ENCODE measurements at places on chromosomes 4 and X.

GRCh38 chrX:40433160-40433559 lies 147.6 kb upstream of the ATP6AP2 start:
- DNase-seq, result no peak

GRCh38 chr4:183097231-183098018 lies 1.6 kb upstream of the WWC2 start:
- no peak for DNase-seq

- DNase-seq, result no peak
These were observed 354.7 kb upstream of the PITX2 start for GRCh38 chr4:110977554-110977953.

GRCh38 chrX:105191878-105192277 lies 28.6 kb downstream of the TEX13A start:
- DNase-seq, result no peak

DNA sequence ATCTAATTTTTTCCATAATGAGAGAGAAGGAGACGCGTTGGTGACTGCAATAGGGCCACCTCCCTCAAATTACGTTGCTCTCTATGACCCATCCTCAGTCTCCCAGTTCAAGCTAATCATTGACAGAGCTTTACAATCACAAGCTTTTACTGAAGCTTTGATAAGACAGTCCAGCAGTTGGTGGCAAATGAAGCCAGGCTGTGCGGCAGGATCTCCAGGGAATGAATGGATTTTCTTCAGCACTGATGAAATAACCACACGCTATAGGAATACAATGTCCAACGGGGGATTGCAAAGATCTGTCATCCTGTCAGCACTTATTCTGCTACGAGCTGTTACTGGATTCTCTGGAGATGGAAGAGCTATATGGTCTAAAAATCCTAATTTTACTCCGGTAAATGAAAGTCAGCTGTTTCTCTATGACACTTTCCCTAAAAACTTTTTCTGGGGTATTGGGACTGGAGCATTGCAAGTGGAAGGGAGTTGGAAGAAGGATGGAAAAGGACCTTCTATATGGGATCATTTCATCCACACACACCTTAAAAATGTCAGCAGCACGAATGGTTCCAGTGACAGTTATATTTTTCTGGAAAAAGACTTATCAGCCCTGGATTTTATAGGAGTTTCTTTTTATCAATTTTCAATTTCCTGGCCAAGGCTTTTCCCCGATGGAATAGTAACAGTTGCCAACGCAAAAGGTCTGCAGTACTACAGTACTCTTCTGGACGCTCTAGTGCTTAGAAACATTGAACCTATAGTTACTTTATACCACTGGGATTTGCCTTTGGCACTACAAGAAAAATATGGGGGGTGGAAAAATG lies at the start of gene KLB:
TSS of gene KLB (plus strand) at position 168 of the 821 bp plus-strand sequence. CDS start at position 188, 20 bp downstream.
- no peak for DNase-seq

DNA sequence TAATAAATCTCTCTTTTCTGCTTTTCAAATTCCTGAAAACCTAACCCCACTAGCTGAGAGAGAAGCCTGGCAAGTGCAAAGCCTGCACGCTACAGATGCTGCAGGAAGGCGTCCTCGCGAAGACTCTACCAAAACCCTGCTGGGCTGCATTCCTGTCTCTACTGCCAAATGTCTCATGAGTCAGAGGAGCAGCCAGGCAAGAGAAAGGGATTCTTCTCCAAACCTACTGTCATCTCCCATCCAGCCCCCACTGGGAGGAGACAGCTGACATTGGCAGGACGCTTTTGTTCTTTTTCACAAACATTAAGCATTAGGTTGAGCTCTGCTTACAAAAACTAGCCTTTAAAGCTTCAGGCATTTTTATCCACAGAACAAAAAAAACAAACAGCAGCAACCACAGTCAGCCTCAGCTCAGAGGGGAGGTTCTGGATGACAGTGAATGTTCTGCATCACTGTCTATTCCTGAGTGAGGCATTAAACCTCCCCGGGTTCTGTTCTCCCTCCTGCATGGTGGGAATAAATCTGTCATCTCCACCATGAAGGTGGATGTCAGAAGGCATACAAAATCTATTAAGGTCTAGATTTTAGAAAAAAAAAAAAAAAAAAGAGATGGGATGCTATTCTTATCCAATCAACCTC lies 18.0 kb downstream of the CRMP1 start:
- no peak for DNase-seq

DNA sequence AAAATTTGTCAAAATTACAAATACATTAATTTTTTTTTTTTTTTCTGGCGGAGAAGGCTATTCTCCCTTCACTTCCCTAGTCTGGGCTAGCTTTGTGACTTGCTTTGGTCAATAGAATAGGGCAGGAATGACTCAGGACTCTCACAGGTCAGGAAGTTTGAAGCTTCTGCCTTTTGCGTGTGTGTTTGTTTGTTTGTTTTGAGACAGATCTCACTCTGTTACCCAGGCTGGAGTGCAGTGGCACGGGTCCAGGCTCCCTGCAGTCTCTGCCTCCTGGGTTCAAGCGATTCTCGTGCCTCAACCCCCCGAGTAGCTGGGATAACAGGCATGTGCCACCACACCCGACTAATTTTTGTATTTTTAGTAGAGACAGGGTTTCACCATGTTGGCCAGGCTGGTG lies 55.9 kb upstream of the USP9X start:
- no peak for DNase-seq

GRCh38 chr4:127249767-127250108 lies 383.0 kb upstream of the INTU start:
- DNase-seq, result no peak

DNA sequence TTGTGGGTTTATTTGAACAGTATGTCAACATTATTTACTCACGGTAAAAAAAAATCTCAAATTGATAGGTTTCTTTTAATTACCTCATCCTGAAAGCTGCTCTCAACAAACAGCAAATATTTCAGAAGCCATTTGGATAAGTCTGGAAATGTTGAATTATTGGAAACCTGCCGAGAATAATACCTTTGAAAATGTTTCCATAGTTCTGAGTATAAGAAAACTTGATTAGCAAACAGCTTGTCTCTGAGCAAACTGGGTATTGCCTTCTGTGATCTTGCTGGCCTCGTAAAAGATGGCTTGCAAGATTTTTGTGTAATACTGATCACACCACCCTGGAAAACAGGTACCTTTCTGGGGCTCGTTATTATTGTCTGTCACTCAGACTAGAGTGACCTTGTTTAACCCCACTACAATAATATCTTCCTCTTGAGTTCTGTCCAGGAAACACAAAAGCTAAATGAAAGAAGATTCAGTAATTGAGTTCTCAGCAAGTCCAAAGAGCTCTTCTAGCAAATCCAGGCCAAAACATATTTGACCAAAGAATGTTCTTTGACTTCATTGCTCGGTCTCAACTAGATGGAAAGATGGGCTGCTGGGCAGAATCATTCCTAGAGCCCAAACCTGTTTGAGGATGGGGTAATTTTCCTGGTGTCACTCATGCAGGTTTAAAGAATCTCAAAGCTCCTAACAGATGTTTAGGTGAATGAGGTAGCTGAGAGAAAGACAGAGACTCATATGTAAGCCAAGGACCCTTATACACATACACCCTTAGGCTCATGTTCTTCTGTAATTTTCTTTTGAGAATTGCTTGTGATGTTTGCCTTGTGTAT lies 255.6 kb upstream of the JADE1 start:
- DNase-seq, result no peak

DNA sequence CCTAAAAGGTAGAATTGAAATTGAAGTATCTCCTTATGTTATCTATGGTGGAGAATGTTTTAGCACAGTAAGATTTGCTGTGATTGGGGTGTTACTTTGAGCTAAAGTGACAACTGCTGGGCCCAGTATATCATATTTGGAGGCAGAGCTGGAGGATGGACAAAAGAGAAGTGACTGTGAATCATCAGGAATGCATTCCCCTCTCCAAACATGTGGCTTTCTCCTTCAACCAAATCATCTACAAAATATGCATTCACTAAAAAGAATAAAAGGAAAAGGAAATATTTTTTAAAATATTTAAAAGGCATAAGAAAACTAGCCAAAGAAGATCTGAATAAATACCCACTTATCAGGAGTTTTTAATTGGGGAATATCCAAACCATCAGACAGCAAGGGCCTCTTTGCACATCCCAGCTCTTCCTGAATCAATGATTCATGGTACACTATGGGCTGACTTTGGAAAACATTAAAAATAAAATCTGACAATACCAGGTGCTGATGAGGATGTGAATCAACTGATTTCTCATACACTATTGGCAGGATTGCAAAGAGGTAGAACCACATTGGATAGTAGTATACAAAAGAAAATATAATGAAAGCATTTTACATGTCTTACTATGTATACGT lies 671.7 kb upstream of the NR3C2 start:
- no peak for DNase-seq

DNA sequence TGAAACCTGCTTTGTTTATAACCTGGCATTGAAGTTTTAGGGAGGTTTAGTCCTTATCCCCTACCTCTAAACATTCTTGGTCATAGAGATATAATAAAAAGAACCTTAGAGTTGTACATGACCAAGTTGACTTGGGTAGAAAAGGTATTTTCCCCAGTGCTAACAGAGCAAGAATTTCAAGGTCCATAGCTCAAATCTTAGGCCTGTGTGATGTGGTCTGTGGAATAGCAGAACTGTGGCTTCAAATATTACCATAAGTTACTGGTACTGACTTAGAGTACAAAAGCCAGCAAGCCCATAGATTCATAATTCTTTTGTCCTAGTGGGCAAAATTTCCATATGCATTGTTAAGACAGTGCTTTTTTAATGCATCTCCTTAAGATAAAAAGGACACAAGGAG lies 91.2 kb downstream of the GPRIN3 start:
- DNase-seq, result no peak

- no peak for DNase-seq
These were observed 121.1 kb upstream of the ATP6AP2 start for GRCh38 chrX:40459571-40460158.

DNA sequence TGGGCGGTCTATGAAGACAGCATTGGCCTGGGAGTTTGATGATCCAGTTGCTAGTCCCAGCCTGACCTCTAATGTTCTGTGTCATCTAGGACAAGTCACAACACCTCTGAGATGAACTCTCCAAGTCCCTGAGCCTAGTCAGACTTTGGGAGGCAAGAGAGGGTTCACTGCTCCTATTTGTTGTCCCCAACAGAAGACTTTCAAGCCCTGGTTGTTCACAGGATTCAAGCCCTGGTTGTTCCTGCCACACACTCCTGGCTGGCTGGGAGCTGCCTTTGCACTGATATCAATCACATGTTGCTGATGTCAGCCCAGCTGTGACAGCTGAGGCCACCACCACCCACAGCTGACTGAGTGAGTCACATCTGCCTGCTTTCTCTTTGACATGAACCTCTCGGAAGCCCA lies 253.2 kb upstream of the RASGEF1B start:
- DNase-seq, result peak; percentile 84

- DNase-seq, result no peak
These were observed 62.3 kb upstream of the PGRMC2 start for GRCh38 chr4:128349921-128350320.

DNA sequence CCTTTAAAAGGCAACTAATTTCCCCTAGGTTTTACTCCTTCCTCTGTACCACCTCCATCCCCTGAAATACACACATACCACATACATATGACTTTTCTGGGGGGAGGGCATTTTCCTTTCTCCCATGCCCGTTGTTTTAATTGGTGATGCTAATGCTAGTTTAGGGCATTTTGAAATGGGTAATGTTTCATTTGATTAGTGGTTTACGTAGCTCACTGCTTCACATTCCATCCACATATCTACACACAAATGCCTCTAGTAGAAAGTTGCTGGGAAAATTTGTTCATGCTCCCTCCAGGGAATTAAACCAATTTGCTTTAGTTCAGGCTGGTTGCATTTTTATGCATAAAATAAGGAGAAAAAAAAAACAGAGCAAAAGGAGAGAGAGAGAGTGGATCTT lies 231.2 kb downstream of the FRAS1 start:
- no peak for DNase-seq

DNA sequence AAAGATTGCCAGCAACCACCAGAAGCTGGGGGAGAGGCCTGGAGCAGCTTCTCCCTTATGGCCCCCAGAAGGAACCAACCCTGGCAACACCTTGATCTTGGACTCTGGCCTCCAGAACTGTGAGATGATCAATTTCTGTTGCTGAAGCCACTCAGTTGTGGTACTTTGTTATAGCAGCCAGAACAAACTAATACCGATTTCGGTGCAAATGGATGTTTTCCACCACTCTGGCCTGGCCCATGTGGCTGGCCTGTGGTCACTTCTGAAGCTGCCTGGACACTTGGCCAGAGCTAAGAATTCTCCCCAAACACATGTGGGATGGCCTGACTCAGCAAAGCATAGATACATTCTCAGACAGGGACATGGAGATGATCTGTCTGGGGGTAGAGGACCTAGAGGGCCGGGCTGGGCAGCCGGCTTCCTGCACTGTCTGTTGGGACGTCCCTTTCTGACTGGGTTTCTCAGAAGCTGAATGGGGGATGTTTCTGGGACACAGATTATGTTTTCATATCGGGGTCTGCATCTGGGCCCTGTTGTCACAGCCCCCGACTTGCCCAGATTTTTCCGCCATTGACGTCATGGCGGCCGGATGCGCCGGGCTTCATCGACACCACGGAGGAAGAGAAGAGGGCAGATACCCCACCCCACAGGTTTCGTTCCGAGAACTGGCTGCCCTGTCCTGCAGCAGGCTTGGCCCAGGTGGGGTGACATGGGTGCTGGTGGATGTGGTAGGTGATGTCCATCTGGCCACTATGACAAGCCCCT lies 4.1 kb downstream of the FOXP3 start:
- no peak for DNase-seq

DNA sequence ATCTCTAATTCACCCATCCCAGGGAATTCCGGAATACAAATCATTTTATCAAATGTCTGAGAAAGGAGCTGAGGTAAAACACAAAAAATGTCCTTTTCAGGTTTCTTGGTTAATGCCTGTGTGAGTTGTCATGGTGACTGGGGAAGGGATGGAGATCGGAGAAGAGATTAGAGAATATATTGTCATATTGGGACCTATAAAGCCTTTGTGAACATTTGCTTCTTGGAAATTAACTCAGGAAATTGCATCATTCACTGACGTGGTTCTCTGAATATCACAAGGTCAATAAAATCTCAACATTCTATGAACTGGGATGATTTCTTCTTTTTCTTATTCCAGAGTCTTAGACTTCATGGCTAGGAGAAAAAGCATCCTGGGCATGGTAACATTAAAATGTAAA lies 174.8 kb upstream of the GLRA2 start:
- no peak for DNase-seq

DNA sequence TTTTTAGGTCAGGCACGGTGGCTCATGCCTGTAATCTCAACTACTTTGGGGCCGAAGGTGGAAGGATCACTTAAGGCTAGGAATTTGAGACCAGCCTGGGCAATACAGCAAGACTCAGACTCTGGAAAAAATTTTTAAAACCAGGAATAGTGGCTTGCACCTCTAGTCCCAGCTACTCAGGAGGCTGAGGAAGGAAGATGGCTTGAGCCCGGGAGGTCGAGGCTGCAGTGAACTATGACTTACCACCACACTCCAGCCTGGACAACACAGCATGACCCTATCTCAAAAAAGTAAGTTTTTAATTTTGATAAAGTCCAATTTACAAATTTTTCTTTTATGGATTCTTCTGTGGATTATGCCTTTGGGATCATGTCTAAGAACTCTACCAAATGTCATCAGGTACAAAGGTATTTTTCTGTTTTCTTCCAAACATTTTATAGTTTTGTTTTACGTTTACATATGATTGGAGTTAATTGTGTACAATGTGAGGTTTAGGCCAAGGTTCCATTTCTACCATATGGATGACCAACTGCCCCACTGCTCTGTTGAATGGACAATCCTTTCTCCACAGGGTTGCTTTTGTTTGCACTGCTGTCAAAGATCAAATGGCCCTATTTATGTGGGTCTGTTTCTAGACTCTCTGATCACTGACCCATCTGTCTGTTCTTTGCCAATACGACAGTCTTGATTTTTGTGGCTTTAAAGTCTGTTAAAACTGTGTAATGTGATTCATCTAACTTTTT lies 48.2 kb downstream of the CPLX1 start:
- no peak for DNase-seq

- no peak for DNase-seq
These were observed 527.8 kb downstream of the INPP4B start for GRCh38 chr4:142318280-142318679.
